ENCODE measurements at places on chromosomes 12 and 14. TPM values are rescaled to one million over a fixed set of nuclear protein-coding genes. Genes with fewer than 3 reads are reported as not detected.

DNA sequence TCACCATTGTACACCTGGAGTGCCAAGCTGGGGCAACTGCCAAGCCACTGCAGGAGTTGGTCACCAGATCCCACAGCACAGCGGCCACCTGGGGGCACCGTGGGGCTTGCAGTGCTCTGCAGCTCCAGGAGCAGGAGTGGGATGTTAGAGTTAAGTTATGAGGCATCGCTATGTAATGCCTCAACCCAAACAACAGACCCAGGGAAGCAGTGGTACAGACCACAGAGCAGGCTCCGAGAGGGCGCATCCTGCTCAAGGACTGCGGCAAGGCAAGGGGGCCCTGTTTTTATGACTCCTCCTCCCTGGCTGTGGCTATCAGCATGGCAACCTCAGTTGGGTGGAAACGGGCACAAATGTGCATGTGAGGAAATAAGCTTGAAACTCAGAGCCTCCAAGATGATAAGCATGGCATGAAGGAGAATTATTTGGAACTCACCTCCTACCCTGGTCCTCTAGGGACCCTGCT lies 63.1 kb downstream of the ARL6IP4 start:
- DNase-seq, result no peak

GRCh38 chr14:65179918-65180724 lies 77.8 kb upstream of the MAX start:
- DNase-seq, result no peak

- DNase-seq, result no peak
These were observed 153.1 kb upstream of the OTX2 start for GRCh38 chr14:56963381-56963780.

GRCh38 chr14:105117710-105118385 lies 50.7 kb downstream of the JAG2 start:
- DNase-seq, result no peak

- no peak for DNase-seq
These were observed 54.4 kb downstream of the ARL6IP4 start for GRCh38 chr12:123034865-123035264.

- DNase-seq, result no peak
These were observed 20.8 kb downstream of the SAV1 start for GRCh38 chr14:50647282-50647681.

DNA sequence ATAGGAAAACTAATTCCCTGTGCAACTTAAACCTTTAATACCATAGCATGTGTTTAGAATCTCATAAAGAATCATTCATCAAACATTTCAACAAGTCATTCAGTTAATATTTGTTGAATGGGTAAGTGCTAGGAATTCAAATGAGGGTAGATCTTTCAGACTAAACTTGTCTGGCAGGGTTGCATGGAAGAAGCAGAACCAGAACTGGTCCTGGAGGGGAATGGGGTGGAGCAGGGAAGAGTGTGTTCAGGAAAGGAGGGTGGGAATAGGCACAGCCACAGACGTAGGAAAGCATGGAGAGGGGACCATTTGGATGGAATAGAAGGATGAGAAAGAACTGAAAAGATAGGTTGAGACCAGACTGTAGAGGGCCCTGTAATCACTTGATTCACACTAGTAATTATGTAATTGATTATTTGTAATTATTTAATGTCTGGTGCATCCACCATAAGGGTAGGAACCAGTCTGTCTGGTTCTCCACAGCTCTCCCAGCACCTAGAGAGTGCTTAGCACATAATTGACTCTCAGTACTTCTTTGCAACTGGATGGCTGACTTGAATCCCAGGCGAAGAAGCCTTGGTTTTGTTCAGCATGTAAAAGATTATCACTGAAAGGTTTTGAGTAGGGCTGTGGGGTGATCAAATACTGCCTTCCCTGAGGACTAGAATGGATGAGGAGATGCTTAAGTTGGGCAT lies 3.0 kb upstream of the MAP3K9 start:
- DNase-seq, result no peak

GRCh38 chr14:21261824-21262223 lies 7.4 kb downstream of the HNRNPC start:
- DNase-seq, result no peak

- no peak for DNase-seq
These were observed 13.0 kb upstream of the LEMD3 start for GRCh38 chr12:65156366-65156841.

GRCh38 chr14:89399594-89400068 lies 17.4 kb downstream of the FOXN3 start:
- peak; percentile 55 for DNase-seq

DNA sequence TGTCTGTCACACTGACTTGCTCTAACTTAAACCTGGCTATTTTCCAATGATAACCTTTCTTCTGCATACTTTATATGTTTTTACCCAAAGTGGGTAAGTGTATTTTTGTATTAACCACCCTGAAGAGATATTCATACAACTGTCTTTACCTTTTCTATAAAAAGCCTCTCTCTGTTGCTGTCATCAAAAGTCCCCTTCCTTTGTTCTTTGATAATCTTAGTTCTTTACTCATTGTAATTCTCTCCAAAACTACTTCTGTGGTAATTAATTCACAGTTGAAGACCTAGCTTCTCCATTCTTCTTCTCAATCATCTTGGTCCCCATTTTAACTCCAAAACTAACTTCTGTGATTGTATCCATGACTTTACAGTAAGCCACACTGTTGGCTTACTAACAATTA lies 479.7 kb upstream of the MGAT4C start:
- DNase-seq, result no peak

GRCh38 chr12:39297891-39298290 lies 145.0 kb downstream of the KIF21A start:
- no peak for DNase-seq

- no peak for DNase-seq
These were observed 164.5 kb downstream of the STXBP6 start for GRCh38 chr14:24885410-24885913.

DNA sequence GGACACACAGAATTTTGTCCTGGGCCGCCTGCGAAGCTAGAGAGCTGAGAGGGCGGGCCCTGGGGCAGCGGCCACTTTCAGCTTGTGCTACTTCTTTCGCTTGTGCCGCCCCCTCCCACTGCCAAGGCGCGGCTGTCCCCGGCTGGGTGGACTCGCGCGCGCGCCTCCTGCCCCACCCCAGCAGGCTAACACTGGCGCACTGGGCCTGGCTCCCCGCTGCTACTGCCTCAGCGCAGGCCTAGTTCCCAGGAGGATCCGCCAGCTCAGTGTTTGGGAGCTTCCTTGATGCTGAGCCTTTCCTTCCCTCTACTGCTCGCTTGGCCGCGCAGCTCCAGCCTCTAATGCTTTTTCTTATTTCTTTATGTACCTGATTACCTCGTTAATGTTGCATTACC lies 27.4 kb upstream of the METAP2 start:
- DNase-seq, result peak; percentile 33

GRCh38 chr12:67531051-67531450 lies 117.5 kb upstream of the DYRK2 start:
- DNase-seq, result no peak

GRCh38 chr14:50733494-50733893 lies 65.4 kb upstream of the SAV1 start:
- DNase-seq, result no peak

DNA sequence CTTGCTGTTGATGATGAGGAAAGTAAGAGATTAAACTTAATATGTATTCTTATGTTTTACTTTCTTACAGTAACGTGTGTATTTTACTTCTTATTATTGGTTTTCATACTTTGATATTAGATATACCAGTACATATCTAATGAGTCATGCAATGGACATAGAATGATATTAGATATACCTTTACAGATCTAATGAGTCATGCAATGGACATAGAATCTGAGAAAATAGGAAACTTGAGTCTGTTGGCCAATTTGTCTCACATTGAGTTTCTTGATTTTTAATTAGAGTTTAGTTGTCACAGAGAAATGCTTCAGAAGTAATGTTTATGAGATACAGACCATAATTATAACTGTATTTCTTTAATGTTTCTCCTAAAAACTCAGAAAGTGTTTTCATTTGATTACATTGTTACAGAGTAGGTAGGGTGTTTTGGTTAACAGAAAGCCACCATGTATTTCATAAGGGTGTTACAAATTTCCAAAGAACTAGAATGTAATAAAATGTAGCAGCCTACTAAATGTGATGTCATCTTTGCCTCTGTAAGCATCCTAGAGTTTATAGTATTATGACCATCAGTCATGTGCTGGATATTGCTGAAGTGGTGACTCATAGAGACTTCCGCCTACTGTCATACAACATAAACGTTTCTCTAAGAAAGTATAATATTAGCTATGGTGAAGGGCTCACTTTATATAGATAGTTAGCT lies 3.0 kb downstream of the GAS2L3 start:
- no peak for DNase-seq

GRCh38 chr12:10722502-10722904 lies 620 bp downstream of the YBX3 start:
- DNase-seq, result no peak

DNA sequence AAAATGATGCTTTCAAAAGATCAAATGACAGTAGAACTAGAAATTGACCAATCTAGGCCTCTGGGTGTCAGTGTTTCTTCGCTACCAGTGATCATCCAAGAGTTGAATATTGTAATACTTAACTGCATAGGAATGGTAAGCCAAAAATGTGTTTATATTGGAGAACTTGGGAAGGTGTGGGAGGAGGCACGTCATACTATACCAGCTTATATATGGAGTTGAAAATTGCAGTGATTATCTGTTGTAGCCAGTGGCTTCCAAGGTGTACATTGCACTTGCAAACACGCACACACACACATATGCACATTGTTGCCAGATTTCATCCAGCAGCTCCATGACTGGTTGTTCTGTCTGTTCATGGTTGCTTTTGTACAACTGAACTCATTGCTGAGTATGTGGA lies 36.1 kb downstream of the EID3 start:
- no peak for DNase-seq

DNA sequence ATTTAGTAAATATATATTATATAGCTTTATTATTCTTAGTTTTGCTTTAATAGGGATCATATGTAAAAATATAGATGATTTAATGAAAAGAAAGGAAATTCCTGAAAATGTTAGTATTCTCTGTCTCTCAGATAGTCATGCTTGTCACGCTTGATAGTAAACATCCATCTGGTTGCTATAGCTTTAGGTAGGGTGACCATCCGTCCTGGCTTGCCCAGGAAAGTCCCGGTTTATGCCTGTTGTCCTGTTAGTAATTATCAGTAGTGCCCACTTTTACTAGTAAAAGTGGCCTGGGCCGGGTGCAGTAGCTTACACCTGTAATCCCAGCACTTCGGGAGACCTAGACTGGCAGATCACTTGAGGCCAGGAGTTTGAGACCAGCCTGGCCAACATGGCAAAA lies 23.8 kb downstream of the CFAP54 start:
- DNase-seq, result no peak

GRCh38 chr12:114625294-114625851 lies 58.6 kb downstream of the TBX3 start:
- peak; percentile 3 for DNase-seq

- DNase-seq, result no peak
These were observed 42.4 kb upstream of the CCDC175 start for GRCh38 chr14:59619061-59619460.

DNA sequence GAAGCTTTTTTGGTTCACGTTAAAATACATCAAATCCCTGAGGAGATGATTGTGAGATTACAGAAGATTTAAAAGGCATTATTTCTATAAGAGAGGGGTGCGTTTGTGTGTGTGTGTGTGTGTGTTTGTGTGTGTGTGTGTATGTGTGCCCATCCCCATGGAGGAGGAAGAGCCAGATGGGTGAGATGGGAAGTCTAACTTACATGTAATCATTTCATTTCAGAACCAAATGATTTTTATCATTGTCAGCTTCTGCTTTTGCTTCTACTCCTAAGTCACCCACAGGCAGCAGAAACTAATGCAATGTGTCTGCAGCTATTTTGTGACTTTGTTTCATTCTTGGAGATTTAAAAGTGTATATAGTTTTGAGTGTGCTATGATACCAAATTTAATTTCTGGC lies 68.7 kb downstream of the SLC4A8 start:
- no peak for DNase-seq

DNA sequence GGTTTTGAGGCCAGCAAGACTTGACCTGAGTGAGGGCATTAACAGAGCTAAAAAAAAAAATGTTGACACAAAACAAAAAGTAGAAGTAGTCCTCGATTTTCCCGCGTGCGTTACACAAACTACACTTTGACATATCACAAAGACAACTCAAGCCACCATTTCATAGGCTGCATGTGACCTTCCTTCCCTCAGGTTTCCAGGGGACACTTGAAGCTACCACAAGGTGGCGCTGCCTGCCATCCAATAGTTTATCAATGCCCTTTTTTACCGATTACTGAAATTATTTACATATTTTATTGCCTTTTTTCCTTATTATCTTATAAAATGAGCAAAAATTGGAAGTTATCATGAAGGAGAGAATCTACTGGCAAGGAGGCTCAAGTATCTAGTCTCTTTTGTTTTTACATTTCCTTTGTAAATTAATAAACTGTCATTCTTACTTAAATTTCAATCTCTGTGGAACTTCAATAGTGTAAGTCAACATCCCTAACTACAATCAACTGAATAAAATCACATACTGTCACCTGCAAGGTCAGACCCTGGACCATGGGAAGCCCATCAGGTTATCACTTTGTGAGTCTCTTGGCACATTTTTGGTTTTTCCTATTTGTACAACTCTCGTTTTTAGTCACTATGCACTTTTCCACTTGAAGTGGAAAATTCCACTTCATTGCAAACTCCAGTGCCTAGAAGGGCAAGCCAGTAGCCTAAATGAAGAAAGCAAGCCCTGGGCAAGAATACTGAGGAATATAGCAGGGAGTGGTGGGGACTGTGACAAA lies 84.6 kb upstream of the CPSF6 start:
- DNase-seq, result no peak

GRCh38 chr12:64840119-64840518 lies 15.7 kb downstream of the TBC1D30 start:
- DNase-seq, result no peak

- no peak for DNase-seq
These were observed 380.6 kb downstream of the CCDC91 start for GRCh38 chr12:28570811-28571210.

GRCh38 chr14:96168581-96168980 lies 36.1 kb upstream of the BDKRB2 start:
- DNase-seq, result no peak

Gene MYF6
- polyA plus RNA-seq, result 0.06 TPM

Gene PLBD1
- polyA plus RNA-seq, result 39.0 TPM

Gene PLEKHG7
- 0.73 TPM for polyA plus RNA-seq

Gene EPYC
- 0.08 TPM for polyA plus RNA-seq

Gene CMTM5
- polyA plus RNA-seq, result 3.2 TPM

Gene LUM
- 34.2 TPM for polyA plus RNA-seq

Gene ANO4
- 2.2 TPM for polyA plus RNA-seq

Gene KRT77
- polyA plus RNA-seq, result not detected

Gene RASSF9
- polyA plus RNA-seq, result 12.6 TPM

Gene CLEC1B
- 2.0 TPM for polyA plus RNA-seq

Gene LGR5
- 19.3 TPM for polyA plus RNA-seq

Gene NTS
- 3.4 TPM for polyA plus RNA-seq
